Skin of body (tissue), 3 donors: ENCODE measurements at places on chromosomes 7 and 10.

GRCh38 chr7:139169816-139170215 lies 60.3 kb upstream of the ZC3HAV1 start:
- no peak for DNase-seq

GRCh38 chr10:127979045-127979444 lies 72.1 kb downstream of the PTPRE start:
- DNase-seq: no peak

- DNase-seq: peak; percentile 60
Measured at GRCh38 chr10:35635576-35635975, 6.5 kb downstream of the FZD8 start.

DNA sequence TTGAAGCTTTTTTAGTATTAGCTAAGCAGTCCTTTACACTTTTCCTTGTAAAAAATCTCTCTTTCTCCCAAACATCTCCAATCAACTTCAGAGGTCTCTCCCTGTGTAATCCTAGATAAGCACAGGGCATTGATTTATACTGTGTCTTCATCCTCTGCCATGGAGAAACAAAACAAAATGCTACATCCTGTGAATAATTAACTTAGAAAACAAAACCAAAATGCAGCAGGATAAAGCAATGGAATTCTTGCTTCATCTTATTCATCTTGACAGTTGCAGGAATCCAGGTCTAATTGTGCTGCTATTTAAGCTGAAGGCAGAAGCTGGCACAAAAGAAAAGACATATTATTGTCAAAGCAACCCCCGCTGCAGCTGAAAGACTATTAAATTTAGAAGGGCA lies 641.5 kb upstream of the SORCS1 start:
- no peak for DNase-seq

- DNase-seq: no peak
Measured at GRCh38 chr7:6558837-6559236, 7.6 kb upstream of the GRID2IP start.

DNA sequence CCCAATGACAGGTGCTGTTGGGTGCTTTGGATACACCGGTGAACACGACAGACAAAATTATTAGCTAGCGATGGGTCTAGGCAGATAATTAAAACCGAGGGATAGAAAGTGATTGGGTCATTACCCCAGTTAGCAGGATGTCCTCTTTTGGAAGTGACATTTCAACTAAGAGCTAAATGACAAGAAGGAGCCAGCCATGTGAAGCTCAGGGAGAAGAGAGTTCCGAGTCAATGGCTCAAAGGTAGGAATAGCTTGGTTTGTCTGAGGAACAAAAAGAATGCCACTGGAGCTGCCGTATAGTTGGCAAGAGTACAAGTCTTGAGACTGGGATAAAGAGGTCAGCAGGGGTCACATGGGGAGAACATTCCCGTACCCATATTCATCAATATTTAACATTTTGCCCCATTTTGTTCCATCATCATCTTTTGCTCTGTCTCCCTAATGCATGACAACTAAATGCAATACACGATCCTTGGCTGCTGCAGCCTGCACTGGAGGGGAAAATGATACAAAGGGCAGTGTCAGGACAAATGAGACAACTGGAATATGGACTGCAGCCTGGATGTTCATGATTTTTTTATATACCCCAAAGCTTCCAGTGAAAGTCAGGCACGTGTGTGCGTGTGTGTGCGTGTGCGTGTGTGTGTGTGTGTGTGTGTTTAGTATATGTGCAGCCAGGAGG lies 115.7 kb downstream of the ICA1 start:
- no peak for DNase-seq

DNA sequence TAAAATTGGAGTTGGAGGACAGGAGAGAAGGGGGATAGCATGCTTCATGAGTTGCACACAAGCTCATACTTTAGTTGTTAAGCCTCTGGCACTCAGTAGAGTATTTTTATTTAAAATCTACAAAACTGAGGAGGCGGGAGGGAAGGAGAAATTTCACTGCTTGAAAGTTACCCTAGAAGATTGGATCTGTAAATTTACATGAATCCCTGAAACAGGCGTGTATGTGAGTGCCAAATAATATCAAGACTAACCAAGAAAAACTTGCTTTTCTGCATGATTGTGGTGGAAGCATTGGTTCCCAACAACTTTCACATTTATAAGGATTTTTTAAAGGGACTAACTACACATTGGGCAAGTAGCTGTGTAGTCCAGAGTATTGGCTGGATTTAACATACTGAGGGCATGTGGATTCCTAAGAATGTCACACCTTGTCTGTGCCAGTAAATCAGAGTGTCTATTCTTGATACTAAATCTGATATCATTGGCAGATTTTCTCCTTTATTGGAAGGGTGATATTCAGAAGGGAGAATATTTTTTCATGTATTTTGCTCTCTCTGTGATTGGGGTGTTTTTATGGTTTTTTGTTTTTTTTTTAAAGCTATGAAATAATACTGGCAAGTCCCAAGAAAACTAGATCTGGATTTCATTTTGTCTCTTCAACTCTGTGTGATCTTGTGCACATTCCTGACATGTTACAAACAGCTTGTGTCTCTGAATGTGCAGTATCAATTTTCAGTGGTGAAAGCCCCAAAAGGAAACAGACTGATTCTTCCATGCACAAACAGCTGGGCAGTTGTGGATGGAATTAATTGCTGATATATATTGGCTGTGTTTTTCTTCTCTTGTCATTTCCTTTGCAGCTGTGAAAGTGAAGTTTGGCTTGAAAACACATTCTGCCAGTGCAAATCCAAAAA lies 67.2 kb downstream of the ADD3 start:
- peak; percentile 98 for DNase-seq

- DNase-seq: peak; percentile 2
Measured at GRCh38 chr10:93872375-93873158, 21.2 kb upstream of the SLC35G1 start.

DNA sequence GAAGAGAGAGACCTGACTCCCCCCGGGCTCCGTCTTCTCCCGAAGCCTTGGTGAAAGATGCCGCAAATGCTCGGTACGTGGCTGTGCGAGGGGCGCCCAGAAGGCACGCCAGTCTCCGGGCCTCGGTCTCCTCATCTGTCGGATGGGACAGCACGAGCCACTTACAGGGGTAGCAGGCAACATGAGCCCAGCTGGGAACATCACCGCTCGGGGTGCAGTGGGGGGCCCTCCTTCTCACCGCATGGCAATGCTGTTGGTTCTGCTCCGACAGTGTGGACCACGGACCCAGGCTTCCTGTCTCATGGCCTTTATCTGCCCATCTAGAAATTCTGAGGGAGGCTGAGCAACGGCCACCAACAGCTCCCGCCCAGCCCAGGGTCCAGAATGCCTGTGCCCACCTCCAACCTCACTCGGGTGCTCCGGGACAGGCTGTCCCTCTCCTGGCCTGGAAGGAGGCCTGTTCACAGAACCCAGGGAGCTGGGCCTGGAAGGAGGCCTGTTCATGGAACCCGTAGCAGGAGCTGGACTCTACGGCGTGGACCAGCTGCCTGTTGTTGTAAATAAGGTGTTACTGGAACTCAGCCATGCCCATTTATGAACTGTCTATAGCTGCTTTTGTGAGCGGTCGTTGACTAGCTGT lies 15.8 kb downstream of the ADAP1 start:
- DNase-seq: no peak

- no peak for DNase-seq
Measured at GRCh38 chr10:102326031-102326430, 69.5 kb upstream of the NFKB2 start.

- DNase-seq: no peak
Measured at GRCh38 chr7:37007268-37007667, 283.0 kb upstream of the AOAH start.

- no peak for DNase-seq
Measured at GRCh38 chr7:16810112-16810511, 5.3 kb upstream of the AGR2 start.

DNA sequence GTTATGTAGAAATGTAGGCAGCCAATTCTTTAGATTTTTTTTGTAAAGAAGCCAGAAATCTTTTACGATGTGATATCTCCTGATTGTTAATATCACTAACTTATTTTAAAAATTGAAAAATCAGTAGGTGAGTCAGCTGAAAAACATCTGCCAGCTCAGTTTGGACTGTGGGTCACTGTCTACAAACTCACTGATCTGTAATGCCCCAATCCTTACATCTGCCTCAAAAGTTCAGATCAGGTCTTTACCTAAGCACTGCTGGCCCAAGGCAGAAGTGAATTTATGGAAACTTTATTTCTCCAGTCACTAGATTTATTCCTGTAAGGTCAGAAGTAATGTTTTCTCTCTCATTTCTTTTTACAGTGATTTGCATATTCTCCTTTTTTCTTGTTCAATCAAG lies 31.0 kb upstream of the FAM13C start:
- DNase-seq: no peak

DNA sequence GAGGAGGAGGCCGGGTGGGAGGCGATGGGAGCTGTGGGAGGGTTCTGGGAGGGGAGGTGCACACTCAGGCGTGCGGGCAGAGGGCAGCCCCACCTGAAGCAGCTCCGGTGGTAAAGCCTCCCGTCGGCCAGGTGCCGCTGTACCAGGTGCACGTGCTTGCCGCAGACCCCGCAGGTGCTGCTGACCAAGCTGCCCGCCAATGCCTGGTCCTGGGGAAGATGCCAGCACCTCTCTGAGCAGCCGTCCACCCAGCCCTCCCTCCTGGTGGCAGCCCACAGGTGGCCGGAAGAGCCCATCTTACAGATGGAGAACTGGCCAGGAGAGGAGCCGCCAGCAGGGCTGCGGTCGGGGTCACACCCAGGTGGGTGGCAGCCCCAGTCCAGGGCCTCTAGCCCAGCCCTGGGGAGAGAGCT lies 12.6 kb downstream of the MICALL2 start:
- no peak for DNase-seq

- DNase-seq: no peak
Measured at GRCh38 chr10:33315891-33316290, 18.6 kb downstream of the NRP1 start.

DNA sequence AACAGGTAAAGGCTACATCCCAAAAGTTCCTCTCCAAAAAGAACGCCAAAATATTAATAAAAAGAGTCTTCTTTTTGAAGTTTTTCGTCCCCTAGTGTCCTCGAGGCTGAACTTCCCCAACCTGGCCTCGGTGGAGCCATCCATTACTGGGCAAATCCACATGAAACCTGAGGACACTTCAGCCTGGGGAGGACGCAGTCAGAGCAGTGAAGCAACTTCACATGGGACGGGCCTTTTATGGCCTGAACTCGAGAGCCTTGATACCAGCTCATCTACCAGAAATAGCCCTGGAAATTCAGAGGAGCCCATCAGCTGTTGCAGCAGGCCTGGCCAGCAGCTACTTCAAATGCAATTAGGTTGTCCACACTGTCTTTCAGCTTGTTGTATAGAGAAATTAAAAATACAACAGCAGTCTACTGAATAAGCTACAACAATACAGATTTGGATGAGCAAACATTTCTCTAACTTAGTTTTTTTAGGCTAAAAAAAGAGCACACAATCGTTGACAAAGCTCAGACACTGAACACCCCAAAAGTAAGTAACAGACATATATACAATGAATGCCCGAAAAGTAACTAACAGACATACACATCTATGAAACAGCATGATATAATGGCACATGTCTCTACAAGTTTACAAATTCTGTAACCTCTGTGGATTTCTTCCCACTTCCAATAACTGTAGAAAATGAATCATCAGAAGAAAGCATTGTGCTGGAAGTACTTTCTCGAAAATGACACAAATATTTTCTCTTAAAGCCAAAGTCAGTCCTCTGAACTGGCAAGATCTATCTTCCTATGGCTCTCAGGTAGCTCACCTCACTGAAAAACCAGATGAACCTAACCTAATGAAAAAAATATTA lies at the start of gene SVIL:
Gene SVIL (minus strand): TSS at position 208 of the 862 bp plus-strand sequence. CDS start 79,913 bp downstream, outside the sequence.
- DNase-seq: peak; percentile 20

- no peak for DNase-seq
Measured at GRCh38 chr7:65503434-65504152, 129.9 kb downstream of the ZNF92 start.

- DNase-seq: no peak
Measured at GRCh38 chr10:26454891-26455290, 16.8 kb downstream of the APBB1IP start.

GRCh38 chr7:123876557-123877256 lies 31.7 kb downstream of the HYAL4 start:
- peak; percentile 1 for DNase-seq
